Stimulated activated CD8-positive, alpha-beta memory T cell treated with anti-CD3 and anti-CD28 coated beads, Interleukin-15, amount 100 ng/mL, for 4 hours (primary cell): ENCODE measurements at places on chromosomes 6 and 20.

- DNase-seq = no peak
Measured at GRCh38 chr6:148708707-148709106, 38.1 kb upstream of the UST start.

GRCh38 chr20:10286356-10286755 lies 67.7 kb downstream of the SNAP25 start:
- DNase-seq = no peak

GRCh38 chr6:133814797-133815196 lies 74.1 kb upstream of the TCF21 start:
- no peak for DNase-seq

DNA sequence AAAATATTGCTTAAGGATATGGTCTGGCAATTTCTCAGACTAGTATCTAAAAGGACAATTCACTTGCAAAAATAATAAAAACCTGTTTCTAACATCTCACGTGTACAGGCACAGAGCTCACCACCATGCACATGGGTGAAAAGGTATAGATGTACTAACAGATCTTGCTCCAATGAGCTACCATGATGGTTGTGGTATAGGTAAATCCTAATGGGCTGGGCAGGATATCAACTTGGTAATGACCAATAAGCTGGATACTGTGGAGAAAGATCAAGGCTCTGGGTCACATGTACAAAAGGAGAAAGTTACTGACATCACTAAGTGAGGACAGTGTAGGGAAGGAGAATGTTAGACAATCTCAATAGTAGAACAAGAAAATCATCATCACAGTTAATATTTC lies 111.0 kb upstream of the NUP153 start:
- DNase-seq = no peak

- DNase-seq = no peak
Measured at GRCh38 chr6:135651964-135652755, 154.6 kb upstream of the AHI1 start.

DNA sequence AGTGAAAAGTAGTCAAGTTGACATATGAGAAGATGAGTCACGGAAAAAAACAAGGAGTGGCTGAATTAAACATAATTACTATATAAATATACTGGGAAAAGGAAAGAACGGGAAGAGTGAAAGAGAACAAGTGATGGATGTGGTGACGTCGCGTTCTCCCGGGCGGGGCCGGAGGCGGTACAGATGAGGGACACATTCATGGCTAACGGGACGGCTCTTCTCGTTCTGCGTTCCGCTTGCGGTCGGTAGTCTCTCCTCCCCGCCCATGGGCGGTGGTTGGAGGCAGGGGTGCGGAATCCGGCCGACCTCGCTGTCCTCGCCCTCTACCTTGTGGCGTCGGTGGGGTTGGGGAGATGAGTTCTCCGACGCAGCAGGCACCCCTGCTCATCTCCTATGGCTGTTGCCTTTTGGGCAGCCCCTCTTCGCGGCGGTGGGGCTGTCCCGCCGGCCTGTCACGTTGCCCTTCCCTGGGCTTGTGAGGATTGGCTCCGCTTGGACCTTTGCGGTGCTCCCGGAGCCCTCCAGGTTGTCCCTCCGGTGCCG lies 22.5 kb downstream of the HLA-G start:
- no peak for DNase-seq

DNA sequence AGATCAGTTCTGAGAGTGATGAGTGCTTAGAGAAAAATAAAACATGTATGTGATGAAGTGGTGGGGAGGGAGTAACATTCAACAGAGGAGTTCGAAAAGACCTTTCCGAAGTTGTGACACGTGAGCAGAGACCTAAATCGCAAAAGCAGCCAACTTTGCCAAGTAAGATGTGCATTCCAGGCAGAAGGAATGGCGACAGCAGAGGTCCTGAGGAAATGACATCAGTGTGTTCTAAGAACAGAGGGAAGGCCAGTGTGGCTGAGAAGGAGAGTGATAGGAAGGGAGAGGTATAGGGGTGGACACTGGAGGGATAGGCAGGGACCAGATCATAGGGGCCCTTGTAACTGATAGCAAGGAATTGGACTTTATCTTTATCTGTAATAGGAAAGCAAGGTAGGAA lies 51.3 kb downstream of the ADAT2 start:
- no peak for DNase-seq

- DNase-seq = no peak
Measured at GRCh38 chr20:19765266-19765665, 7.2 kb downstream of the RIN2 start.

DNA sequence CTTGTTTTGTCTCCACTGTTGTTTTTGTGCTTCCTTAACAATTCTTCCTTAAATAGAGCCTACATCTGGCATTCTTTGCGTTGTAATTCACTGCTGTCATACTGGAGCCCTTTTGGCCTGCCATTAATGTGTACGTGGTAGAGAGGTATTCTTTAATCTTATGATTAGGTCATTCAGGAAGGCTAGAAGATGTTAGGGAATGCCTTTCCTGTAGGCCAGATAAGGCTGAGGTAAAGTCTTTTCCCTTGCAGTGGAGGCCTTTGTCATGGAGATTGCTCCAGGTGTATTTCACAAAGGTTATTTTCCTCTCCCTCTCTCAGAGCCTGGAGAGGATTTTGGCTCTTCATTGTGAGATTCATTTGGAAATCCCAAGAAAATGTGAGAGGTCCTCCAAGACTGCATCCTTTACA lies 146.9 kb downstream of the FUT9 start:
- DNase-seq = no peak

DNA sequence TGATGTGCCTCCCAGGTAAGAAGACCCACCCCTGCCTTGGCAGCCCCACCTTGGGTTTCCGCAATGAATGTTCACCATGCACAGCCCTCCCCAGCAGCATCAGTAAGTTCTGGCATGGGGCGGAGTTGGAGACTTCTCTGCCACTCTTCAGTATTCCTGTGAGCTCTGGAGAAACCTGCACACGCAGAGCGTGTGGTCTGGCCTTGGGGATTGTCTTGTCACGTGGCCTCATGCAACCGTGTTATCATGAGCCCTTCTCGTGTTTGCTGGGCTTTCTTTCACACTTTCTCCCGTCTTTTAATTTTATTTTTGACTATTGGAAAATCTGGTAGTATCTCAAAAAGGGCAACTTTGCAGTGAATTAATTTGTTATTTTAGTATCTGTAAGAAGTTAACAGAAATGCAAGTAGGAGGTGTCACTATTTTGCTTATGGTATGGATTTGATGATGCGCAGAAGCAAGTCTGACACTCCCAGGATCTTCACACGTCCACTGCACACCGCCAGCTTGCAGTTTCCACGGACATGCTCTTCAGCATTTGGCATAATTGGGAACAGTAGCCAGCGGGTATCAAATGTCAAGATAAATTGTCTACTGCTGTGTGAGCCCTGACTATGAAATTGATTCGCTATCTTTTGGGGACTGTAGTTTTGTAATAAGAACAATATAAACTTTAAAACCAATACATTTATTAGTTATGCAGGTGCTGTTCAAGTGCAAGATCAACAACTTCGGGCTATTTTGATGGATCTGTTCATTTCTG lies 463.5 kb downstream of the QKI start:
- no peak for DNase-seq

- peak; percentile 45 for DNase-seq
Measured at GRCh38 chr20:49928411-49929141, 7.6 kb upstream of the RNF114 start.

DNA sequence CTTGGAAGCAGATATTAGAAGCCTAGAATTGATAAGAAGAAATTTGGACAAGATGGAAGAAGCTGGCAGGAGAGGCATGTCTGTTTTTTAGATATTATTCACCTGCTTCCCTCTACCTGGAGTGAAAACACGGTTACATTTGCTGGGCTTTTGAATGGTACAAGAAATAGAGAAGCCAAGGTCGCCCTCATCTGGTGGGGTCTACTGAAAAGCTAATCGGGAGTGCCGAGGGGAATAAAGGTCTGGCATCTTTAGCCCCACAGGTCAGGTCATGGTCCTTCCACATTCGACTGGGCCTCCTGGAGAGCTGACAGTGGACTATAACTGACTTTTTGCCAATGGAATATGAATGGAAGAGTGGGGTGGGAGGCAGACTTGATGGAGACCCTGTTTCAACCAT lies 4.6 kb upstream of the C2 start:
- DNase-seq = no peak

DNA sequence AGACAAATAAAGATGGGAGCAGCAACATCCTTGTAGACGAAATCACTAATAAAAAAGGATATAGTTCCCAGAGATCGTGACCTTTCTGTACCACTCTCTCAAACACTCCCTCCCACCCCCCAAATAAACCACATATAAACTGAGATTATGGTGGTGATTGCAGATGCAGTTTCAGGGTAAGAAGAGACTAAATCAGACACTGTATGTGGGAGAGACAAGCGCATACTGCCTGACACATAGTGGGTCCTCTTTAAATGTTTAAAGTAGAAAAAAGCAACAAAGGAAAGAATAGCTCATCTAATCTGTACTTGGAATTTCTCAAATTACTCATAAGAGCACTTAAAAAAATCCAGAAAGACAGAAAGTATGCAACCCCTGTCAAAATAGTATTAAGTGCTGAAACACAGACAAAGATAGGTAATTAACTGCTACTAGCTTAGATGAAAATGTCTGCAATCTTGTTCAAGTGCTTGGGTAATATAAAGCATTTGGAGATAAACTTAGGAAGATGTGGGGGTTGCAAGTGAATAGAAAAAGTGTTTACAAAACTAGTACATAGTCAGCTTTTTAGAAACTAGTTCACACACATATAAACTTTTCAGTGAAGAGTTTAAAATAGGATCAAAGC lies 151.6 kb downstream of the BACH2 start:
- DNase-seq = no peak

DNA sequence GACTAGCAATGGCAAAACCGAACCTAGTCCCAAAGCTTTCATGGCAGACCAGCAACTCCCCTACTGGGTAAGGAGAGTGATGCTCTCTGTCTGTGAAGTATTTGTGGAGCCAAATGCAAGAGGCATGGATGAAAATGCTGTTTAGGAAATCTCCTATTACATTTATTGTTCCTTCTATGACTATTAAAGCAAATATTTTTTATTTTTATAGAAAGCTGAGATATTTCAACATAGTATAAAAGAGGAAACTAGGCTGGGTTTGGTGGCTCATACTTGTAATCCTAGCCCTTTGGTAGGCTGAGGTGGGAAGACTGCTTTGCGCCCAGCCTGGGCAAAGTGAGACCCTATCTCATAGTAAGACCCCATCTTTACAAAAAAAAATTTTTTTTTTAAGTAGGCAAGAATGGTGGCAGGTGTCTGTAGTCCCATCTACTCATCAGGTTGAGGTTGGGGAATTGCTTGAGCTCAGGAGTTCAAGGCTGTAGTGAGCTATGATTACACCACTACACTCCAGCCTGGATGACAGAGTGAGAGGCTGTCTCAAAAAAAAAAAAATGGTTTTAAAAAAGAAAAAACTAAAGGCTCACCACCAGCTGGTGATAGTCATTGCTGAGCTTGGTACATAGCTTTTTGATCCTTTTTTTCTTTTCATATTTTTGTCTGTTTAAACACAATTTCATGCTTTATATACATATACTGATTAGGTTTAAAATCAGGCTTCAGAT lies 11.3 kb downstream of the KDM1B start:
- no peak for DNase-seq

DNA sequence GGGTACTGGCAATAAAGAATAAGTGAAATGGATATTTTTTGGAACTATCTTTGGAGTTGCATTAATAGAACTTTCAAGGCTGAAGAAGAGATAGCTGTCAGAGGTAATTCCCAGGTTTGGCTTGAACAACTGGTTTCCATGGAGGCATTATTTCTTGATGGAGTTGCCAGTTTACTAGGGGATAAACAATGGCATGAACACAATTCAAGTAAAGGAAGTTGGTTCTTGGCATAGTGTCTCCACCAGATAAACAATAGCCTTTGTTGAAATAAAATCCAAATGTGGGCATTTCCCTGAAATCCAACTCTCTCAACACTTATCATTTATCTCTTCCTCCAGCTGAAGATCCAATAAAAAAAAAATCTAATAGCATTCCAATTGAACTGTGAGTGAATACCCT lies 454.9 kb downstream of the C6orf118 start:
- DNase-seq = no peak

DNA sequence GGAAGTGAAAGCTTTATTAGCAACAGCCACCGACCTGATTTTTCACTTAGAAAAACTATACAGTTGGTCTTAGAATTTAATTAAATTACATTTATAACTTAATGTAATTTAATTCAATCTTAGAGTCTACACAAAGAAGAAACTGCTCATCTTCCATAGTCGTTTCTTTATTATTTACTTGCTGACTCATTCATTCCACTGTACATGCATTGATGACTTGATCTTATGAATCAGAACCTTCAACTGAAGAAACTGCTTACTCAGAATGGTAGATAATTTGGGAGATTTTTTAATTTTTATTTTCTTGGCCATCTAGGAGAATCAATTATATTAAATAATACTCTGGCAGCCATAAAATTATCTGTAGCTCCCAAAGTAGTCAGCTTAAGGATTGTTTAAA lies 1021.6 kb upstream of the FLRT3 start:
- DNase-seq = no peak

GRCh38 chr6:149053848-149054558 lies 263.5 kb upstream of the TAB2 start:
- no peak for DNase-seq

GRCh38 chr6:136401749-136402148 lies 112.1 kb upstream of the BCLAF1 start:
- no peak for DNase-seq
